ENCODE measurements at places on chromosomes 12 and 14.

- no peak for DNase-seq
Observed at GRCh38 chr14:72788972-72789728, 104.8 kb downstream of the DPF3 start.

- no peak for DNase-seq
Observed at GRCh38 chr14:95056476-95056875, 100.9 kb downstream of the DICER1 start.

DNA sequence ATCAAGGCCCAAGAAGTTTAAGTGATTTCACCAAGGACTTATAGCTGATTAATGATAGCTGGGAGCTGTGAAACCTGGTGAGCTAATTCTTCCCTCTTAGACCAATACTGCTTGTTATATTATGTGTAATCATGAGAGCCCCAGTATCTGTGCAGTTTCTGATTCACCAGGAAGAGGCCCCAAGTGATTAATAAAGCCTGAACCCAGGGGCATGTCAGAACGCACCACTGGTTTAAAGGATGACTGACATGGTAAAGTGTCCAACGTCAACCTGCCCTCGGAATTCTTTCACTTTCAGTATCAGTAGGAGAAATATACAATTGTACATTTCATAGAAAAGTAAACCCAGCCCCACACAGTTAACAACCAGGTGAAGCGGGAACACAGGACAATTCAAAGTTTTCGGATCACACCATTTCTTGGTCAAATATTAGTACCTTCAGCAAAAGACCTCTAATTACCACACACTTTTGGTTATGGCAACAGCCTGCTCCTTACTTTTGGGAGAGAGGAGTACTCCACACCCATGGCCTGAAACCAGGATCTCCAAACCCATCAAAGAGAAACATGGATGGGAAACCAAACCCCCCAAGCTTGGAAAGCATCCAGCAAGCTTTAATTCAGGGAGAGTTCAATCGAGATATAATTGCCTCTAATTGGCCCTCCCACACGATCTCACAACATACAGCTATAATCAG is 28.5 kb downstream of the TMCC3 start:
- DNase-seq, result peak; percentile 39

DNA sequence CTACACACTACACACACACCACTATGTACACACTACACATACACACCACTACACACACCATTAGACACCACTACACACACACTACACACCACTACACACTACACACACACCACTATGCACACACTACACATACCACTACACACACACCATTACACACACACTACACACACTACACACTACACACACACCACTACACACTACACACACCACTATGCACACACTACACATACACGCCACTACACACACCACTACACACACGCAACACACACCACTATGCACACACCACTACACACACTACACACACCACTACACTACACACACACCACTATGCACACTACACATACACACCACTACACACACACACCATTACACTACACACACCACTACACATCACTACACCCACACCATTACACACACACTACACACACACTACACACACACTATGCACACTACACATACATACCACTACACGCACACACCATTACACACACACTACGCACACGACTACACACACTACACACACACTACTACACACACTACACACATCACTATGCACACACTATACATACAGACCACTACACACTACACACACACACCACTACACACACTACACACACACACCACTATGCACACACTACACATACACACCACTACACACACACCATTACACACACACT is 13.6 kb downstream of the NOC4L start:
- no peak for DNase-seq

DNA sequence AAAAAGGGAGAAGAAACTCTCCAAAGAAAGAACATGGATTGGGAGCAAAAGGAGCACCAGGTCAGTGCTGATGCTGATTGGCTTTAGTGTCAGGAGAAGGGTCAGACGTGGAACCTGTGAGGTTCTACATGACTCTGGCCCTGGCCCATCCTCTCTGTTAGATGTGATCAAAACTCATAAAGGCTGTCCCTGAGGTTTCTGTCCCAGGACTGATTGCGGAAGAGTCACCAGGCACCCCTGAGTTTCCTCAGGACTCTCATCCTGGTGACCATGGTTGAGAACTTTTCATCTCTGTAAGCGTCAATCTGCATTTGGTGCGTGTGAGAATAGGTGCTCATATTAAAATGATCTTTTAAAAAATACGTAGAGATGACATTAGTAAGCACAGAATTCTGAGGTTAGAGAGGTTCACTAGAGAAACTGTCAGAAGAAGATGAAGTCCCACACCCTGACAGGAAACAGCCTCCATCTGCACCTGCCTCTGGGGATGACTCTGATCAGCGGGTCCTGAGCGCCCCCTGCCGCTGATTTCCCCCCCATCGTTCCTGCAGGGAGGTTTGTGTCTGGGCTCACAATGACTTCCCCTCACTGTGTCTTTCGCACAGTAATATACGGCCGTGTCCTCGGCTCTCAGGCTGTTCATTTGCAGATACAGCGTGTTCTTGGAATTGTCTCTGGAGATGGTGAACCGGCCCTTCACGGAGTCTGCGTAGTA is 741.8 kb downstream of the TMEM121 start:
- peak; percentile 86 for DNase-seq

- DNase-seq, result no peak
Observed at GRCh38 chr12:14422516-14423230, 57.2 kb downstream of the ATF7IP start.

GRCh38 chr14:54703724-54704123 is 136.8 kb downstream of the SAMD4A start:
- DNase-seq, result no peak

DNA sequence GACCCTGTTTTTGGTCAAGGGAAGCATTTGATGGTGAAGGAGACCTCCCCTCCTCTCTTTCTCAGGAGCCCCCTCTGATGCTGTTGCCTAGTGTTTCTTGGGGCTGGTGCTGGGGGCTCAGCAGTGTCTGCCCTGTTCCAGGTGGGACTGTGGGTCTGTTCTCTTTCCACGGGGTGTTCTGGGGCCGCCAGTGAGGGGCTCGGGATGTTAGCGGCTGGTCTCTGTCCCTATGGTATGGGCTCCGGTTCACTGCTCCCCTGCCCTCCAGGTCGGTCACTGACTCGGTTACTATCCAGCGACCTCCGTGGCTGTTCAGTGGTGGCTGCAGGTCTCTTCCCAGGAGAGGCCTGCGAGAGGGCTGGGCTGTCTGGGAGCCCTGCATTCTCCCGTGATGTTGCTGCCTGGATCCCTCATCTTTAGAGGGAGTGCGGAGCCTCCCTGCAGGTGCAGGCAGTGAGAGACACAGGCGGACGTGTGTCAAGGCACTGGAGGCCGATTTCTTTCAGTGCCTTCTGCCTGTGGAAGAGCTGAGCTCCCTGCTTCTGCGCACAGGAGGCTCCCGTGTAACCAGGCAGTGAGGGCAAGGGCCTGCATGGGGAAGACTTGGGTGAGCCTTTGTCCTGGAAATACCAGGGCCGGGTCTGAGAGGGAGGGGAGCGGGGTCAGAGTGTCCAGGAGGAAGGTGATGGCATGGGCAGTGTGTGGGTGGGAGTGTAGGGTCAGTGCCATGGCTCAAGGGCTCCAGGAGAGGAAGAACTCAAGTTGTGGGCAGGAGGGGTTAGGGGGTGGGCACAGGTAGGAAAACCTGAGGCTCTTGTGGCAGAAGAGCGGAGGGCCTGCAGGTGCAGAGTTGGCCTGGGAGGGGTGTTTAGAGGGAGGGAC is 362.6 kb downstream of the TMEM121 start:
- DNase-seq, result no peak

- no peak for DNase-seq
Observed at GRCh38 chr14:36662543-36663403, 1.1 kb downstream of the PAX9 start.

DNA sequence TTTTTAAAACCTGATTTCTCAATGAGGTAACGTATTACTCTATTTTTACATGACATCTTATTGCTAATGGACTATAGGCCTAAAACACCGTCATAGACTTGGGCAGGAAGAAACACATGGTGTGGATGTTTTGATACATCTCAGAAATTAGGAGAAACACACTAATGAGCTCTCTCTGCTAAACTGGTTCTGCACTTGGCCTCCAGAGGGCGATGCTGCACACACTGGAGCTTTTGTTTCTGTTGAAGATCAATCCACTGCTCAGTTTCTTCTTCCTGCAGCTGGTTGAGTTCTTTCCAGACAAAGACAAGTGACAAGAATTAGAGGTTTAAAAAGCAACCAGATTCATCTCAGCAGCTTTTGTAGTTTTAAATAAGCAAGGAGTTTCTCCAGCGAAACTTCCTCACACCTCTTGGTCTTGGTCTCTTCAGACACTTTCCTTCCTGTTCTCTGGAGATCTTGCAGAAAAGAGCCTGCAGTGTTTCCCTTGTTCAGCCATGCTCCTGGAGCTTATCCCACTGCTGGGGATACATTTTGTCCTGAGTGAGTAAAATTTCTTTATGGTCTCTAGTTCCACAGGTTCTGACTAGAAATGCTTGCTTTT is 178.5 kb upstream of the OR4E1 start:
- peak; percentile 79 for DNase-seq

- DNase-seq, result no peak
Observed at GRCh38 chr12:15684896-15685658, 104.1 kb downstream of the EPS8 start.

- no peak for DNase-seq
Observed at GRCh38 chr14:83556065-83556464, 1973.9 kb upstream of the FLRT2 start.

DNA sequence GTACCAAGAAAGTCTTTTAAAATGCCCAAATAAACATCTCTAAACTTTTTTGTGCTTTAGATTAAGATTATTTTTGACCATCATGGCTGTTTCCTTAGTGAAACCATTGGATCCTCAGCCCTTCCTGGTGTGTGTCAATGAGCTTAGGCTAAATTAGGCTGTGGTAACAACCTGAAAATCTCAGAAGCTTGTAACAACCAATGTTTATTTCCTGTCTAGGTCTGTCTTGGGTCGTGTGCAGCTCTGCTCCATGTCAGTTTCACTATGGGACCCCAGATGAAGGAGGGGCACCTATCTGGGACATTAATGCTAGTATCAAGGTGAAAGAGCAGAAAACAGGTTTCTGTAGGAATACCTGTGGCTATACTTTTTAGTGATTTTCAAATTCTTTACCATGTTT is 49.9 kb downstream of the KCNMB4 start:
- DNase-seq, result no peak

GRCh38 chr14:98176892-98177291 is 1095.1 kb downstream of the BCL11B start:
- DNase-seq, result no peak

- DNase-seq, result peak; percentile 4
Observed at GRCh38 chr14:36477266-36477665, 42.8 kb downstream of the NKX2-1 start.

DNA sequence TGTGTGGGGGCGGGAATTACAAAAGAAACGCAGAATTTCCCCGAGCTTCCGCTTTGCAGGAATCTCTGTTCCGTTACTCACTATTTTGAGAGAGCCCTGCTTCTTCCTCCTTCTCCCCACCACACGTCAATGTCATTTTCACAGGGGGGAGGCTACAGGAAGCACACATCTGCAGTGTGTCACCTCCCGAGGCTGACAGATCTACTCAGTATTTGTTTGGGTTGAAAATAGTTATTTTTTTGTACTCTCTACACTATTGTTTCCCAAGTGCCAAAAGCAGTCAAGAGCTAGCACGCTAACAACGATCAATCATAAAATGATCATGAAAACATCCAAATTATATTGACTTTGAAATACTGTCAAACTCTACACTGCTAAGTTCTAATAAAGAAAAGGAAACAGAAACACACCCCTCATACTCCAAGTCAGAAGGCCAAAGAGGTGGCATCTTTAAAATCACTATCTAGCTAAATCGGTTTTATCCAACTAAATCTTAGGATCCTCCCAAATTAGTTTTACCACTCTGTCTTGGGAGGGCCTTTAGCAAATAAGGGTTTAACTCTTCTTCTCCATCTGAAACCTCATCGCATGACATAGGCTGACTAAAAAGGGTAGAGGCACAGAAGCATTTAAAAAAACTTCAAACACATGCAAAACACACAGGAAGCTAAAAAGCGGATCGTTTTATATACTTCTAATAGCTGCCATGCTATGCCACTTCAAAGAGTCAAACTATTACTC is 51.8 kb downstream of the FOXN3 start:
- DNase-seq, result peak; percentile 62

GRCh38 chr14:105465209-105466031 is 9.2 kb upstream of the CRIP2 start:
- no peak for DNase-seq

GRCh38 chr14:51357250-51357649 is 117.2 kb downstream of the TMX1 start:
- DNase-seq, result no peak

DNA sequence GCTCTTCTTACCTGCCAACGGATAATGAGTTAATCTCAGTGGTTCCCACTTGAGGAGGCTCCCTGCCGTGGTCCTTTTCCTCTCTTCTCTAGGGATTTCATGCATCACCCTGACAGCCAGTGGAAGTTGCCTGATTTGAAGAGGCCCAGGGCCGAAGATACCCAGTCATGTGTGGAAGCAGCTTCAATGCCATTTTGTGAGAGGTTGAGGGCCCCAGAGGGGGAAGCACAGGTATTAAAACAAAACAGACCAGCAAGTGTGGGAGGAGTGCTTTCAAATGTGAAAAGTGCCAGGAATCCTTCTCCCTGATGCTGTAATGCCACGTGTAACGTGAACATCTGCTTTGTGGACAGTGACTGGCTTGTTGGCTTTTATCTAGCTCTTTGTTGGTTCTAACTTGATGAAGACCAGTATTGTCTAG is 1.5 kb downstream of the TCP11L2 start:
- no peak for DNase-seq

GRCh38 chr12:111451232-111451631 is 45.5 kb downstream of the SH2B3 start:
- DNase-seq, result no peak

DNA sequence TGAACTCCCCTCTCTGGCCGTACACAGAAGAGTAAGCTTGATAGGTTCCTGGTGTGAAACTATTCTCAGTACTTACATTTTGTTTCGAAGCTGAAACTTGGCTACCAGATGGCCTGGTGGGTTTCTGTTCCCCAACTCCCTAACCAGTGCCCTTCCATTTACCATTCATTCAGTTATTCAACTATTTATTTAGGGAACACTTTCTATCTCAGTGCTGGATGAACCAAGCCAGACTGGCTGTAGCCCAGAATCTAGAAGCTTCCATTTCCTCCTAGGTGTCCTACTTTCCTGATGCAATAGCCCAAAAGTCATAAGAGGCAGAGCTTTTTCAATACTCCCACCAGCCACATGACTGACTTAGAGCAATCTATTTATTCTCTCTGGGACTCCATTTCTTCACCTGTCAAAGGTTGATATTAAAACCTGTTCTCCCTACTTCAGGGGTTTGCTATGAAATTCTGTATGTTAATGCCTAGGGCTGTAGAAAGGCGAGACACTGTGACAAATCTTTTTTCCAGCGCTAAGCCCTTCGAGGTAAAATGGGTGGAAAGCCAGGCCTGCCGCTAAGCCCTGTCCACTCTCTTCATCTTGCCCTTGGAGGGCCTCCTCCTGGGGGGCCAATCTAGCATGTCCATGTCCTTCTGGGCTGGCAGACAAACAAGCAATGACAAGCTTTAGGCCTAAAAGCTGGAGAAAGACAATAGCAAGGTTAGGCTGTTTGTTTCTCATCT is 8.1 kb upstream of the IRF2BPL start:
- DNase-seq, result no peak

Data from activated CD4-positive, alpha-beta T cell treated with anti-CD3 and anti-CD28 coated beads, Interleukin-2, amount 50 U/mL, for 48 hours (primary cell).